ENCODE measurements at places on chromosomes 4 and X.

GRCh38 chr4:108917255-108917654 is 154.4 kb upstream of the ETNPPL start:
- no peak for DNase-seq

DNA sequence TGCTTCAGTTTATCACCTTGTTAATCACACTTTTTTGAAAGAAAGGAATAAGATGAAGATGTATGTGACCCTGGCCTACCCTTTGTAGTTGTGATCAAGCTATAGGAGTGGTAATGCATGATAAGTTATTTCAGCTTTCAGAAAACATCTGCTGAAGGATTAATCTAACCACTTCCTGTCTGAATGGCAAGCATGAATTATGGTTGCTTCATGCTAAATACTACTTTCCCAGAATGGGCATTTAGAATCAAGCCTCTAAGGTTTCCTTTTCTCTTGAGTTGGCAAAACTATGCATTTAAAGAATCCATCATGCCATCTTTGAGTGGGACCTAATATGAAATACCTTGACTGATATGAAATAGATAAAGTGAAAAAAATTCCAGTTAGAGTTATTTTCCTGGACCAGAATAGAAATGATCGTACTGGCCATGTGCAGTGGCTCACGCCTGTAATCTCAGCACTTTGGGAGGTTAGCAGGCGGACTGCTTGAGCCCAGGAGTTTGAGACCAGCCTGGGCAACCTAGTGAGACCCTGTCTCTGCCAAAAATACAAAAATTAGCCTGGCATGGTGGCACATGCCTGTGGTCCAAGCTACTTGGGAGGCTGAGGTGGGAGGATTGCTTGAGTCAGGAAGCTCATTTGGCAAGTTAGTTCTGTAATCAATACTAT is 59.1 kb downstream of the ANXA3 start:
- DNase-seq = no peak

- DNase-seq = no peak
Measured at GRCh38 chr4:122044501-122044900, 92.6 kb upstream of the TRPC3 start.

GRCh38 chr4:145507636-145508035 is 26.0 kb downstream of the SMAD1 start:
- DNase-seq = no peak

DNA sequence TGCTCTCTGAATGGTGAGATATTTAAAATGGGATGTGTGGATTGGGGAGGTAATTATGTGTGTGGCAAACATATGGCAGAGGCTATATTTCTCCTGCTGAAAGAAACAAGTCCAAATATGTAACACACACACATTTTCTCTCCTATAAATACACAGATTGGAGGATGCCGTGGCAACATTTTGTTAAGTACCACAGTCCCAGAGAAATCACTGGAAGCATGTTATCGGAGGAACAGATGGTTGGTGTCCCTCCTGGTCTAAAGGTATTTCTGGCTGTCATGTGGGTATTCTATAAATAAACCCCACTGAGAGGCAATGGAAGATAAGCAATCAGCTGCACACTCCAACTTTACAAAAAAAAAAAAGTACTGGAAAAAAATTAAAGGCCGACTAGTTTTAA is 528.3 kb upstream of the BOD1L1 start:
- no peak for DNase-seq

GRCh38 chrX:13188731-13189309 is 131.0 kb downstream of the ATXN3L start:
- no peak for DNase-seq

DNA sequence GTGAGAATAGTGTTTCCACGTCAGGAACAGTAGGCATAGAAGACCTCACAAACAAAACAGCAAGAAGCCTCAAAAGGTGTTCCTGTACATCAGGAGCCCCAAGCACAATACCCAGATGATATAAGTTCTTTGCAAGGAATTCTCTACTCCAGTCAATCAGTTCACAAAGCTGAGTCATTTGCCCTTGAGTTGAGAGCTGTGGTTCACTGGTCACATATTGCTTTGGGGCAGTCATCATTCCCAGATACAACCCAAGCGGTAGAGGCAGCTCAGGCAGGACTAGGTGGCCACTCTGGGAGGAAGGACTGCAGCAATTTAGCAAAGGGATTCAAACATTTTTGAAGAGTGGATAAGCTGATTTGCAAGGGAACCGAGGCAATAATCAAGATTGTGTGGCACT is 551.5 kb upstream of the ZFP42 start:
- DNase-seq = no peak

DNA sequence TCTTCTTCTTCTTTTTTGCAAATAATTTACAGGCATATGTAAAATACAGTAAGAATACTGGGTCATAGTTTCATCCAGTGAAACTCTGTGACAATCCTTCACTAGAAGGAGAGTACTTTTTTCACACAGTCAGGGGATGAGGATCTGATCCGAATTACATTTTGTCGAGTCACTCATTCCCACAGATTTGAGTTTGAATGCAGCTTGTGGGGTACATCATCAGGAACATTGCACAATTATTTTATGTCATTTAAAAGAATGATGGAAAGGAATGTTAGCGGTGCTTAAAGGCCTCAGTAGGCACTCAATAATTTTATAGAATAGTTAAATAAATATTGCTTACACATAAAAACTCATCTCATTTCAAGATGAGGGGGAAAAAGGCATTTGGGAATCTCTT is 88.6 kb downstream of the CHRNA9 start:
- DNase-seq = no peak

DNA sequence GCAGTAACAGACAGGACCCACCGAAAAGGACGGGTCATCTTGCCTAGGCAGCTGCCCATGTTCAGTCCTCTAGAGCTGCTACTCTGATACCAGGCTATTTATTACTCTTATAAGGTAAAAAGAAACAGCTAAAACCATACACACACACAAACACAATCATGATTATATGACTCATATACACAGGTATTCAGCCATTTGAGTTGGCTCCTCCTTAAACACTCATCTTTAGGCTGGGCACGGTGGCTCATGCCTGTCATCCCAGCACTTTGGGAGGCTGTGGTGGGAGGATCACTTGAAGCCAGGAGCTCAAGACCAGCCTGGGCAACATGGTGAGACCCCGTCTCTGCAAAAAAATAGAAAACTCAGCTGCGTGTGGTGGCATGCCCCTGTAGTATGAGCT is 76.6 kb downstream of the F11 start:
- no peak for DNase-seq

GRCh38 chr4:142164767-142165500 is 528.6 kb downstream of the IL15 start:
- DNase-seq = no peak

DNA sequence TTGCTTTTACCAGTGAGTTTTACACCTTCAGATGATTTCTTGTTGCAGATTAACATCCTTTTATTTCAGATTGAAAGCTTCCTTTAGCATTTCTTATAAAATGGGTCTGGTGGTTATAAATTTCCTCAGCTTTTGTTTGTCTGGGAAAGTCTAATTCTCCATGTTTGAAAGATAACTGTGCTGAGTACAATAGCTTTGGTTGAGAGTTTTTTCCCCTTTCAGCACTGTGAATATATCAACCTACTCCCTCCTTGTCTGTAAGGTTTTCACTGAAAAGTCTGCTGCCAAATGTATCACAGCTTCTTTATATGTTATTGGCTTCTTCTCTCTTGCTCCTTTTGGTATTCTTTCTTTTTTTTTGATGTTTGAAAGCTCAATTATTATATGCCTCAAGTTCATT is 53.5 kb upstream of the ACTRT1 start:
- no peak for DNase-seq

DNA sequence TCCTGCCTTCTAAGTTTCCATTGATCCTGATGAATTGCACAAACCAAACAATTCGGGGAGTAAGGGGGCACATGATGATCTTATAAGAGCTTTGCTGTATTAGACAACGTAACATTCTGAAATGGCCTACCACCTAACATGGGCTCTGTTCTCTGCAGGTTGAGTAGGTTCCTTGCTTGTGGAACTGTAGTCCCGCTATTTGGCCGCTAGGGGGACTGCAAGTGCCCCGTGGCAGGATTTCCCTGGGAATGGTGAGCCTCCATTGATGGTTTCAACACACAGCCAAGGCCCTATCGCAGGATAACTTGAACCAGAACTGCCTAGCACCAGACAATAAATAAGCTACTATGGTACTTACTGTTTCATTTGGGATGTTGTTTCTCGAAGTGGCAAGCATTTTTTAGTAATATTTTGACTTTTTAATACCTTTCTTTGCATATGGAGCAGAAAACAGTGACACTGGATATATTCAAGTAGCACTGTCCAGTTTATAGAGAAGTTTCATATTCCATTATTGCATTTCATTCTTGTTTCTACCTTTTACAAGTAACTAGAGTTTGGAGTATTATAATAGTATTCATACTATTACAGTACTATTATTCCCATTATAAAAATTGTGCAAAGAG is 11.9 kb downstream of the AR start:
- DNase-seq = no peak

- DNase-seq = no peak
Measured at GRCh38 chr4:7172508-7172907, 19.8 kb upstream of the SORCS2 start.

DNA sequence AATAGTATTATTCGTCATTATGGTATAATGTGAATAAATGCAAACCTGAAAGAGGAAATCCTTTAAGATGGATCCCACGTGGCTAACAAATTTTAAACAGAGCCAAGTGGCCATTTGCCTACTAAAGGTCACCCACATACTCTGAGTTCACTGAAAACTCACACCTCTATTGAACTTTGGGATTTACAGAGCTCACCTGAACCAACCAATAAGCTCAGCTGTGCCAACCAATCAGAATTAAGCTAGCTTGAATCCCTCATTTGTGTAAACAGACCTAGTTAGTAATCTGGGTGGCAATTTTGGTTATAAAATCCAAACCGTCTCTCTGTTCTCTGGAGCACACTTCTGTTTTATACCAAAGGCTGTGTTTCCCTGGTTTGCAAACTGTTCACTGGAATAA is 5.4 kb upstream of the NUDT9 start:
- DNase-seq = no peak

- no peak for DNase-seq
Measured at GRCh38 chrX:155068165-155068564, 2.8 kb downstream of the CMC4 start.

DNA sequence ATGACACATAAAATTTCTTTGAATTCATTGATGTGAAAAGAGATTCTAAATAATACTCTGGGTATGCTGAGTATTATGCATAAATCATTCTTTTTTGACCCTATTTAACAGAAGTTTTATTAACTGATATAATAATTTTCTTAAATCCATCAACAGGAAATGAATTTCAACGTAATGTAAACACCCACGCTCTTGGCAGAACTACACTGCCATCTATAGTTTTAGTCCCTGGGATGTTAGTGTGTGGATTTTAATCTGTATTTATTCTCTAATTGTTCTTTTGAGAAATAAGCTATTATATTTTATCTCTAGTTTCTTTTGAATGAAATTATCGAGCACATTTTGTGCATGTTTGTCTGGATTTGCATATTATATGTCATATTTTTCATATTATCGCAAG is 666.8 kb upstream of the NDST4 start:
- DNase-seq = no peak

GRCh38 chr4:105414316-105414715 is 59.5 kb downstream of the PPA2 start:
- no peak for DNase-seq

- no peak for DNase-seq
Measured at GRCh38 chr4:30755346-30755745, 35.2 kb downstream of the PCDH7 start.

Measured in activated T-cell treated with anti-CD3 and anti-CD28 coated beads for 48 hours (primary cell).